ENCODE measurements at places on chromosomes 5 and 9.

GRCh38 chr9:111301195-111301594, 28.8 kb downstream of the OR2K2 start:
- DNase-seq: no peak

- DNase-seq: no peak
Observed at GRCh38 chr5:142626099-142626498, 59.8 kb downstream of the FGF1 start.

DNA sequence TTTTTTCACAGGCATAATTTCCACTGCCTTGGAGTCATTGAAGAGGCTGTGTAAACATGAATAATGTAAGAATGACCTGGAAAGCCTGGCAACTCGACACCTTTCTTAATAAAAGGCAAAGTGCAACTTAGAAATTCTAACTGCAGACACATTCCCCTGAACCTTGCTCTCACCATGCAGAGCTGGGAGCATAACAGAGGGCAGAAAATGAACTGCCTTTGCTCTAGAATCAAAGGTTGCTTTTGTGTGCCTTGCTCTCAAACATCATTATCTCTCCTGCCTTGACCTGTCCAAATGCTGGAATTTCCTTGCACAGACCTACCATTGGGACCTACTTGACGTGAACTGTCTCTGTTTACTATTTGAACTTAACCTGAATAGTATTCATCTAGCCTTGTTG, 462.0 kb upstream of the ZNF462 start:
- DNase-seq: no peak

DNA sequence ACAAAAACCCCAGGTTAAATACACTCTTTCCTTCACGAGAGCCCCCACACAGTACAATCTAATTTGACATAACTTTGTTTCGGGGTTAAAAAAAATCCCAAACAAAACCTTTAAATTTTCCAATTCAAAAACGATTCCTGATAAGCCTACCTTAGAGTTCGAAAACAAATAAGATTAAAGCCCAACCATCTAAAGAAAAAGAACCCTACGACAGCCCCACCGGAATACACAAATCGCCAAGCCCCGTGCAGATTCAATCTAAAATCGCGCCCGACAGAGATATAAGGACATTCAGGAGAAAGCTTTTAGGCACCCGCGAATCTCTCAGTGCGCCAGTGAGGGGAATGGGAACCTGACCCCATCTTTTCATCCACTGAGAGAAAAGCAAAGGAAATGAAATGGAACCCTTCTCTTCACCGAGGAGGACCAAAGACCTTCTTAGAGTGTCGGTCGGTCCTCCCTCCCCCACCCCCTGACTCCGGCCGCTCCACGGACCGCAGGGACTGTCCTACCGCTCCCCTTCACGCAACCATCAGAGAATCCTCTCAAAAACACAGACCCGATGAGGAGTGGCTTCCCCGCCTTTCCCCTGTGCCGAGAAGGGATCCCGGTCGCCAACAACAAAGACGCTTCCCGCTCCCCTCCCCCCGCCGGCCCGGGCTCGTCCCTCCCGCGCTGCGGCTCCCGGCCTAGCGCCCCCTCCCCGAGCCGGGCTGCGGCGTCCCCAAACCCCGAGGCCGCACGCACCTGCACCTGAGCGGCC, 925 bp downstream of the ABHD17B start:
- DNase-seq: peak; percentile 48

DNA sequence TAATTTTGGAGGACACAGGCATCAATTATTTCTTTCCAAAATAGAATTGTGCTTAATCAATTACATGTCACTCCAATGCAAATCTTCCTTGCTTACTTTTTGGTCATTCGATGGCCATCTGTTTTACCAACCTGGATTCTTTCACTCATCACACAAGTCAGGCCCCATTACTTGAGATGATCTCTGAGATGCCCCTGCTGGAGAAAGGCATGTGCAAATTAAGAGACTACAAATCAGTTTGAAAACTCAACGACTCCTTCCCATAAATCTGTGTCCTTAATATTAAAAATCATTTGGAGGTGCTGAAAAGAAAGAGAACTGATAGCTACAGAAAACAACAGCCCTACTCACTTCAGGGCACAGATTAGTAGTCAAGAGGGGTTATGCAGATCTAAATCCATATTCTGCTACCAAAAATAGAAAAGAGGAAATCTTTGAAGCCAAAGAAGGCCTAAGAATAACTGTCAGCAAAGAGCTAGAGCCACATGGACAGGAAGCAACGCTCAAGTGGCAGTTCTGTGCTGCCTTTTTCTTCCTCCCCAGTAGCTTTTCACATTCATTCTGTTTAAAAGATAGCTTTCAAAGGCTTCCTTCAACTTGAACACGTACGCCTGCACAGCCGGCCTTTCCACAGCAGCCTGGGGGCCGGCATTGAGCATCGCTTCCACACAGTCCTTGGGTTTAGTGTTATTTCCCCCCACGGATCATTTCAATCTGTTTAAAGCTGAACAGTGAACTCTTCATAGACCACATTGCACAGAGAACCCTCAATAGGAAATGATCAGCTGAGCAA, 79.3 kb upstream of the MAP3K1 start:
- no peak for DNase-seq

DNA sequence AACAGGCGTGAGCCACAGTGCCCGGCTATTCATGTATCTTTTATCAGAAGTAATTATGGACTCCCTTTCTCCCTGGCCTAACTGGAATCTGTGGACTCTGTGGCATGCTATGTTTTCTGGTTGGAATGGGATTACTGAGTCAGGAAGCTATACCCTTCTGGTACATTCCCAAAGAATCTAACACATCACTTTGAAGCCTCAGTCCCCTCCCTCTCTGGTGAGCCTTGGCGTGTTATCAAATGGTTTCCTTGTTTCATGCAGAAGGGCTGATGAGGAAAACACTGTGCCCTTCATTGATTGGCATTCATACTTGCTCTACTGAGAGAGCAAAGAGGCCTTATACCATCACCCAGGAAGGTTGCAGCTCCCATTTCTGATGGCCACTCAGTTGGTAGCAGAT, 22.9 kb downstream of the C5orf15 start:
- no peak for DNase-seq

- no peak for DNase-seq
Observed at GRCh38 chr5:80825786-80826460, 134.2 kb upstream of the RASGRF2 start.

- no peak for DNase-seq
Observed at GRCh38 chr9:113536483-113537228, 73.1 kb downstream of the RGS3 start.

DNA sequence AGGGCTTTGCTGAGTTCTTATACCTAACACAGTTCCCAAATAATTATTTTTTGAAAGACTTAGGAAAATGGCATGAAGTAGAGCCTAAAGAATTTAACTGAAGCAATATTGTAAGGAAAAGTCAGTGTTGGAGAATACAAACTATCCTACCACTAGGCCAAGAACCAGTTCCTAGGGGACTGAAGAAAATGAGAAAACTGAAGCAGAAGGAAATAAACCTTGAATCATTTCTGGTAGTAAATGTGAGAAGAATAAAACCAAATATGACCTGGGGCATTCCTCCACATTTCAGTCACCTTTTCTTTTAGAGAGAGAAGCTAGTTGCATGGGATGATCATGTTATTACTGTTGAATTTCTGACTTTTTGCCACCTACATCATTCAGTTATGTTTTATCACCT, 1393.9 kb upstream of the C9orf72 start:
- no peak for DNase-seq

DNA sequence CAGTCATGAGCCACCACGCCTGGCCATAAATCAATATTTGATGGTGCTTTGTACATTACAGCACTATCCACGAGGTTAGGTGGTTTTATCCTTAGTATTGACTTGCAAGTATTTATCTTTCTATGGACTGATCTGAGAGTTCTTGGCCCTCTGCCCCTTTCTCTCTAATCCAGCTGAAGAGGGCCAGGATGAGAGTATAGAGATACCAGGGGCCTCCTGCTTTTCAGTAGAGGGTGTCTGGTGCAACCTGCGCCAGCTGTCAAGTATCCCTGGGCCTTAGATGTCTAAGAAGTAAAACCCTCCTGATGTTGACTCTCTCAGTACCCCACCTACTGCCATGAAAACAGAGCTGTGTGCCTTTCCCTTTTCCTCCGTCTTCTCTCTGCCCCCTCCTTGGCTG, 153.4 kb downstream of the SLIT3 start:
- DNase-seq: no peak

DNA sequence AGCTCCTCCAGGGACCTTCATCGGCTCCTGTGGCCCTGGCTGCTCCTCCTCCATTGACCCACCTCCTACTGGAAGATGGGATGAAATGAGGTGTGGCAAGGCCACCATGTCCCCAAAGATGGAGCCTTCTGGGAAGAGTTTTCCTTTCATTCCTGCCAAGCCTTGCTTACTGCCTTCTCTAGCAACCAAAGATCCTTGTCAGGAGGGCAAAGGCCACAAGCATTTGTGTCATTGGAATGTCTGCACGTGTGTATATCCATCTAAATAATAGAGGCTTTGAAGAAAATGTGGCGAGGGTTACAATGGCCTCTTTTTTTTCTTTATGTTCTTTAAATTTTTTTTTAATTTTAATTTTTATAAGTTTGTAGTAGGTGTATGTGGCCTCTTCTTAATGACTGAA, 313.6 kb downstream of the ARHGEF28 start:
- no peak for DNase-seq

DNA sequence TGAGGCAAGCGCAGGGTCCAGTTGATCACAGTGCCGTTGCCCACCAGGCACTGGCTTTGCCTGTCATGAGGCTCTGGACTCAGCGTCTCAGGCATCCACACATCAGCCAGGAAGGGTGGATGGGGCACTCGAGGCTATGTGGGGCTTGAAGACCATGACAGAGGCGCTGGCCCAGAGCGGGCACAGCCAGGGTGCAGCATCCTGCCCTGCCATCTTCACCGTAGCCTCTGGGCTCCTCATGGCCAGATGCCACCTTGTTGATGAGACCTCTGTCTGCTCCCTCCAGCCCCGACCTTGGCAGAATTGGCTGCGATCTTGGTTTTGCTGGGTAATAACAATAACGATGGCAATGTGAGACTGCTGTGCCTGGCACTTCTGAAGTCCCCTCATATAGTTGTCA, 404.2 kb upstream of the IRX2 start:
- no peak for DNase-seq

GRCh38 chr5:169808118-169808581, 171.1 kb downstream of the DOCK2 start:
- DNase-seq: no peak

DNA sequence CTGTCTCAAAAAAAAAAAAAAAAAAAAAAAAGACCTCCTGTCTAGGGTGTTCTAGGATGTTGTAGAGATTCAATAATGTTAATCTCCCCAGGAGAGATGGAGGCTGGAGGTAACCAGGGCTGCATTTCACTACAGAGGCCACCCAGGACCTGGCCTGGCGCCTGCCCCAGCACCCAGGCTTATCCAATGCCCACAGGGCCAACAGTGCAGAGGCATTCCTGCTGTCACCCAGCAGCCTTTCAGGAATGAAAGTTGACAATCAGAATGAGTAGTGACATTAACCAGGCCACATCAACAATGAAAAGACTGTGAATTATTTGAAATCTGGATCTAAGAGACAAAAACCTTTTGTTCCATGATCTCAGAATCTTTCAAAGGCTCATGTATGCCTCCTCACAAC, 36.2 kb upstream of the GABRP start:
- no peak for DNase-seq

- no peak for DNase-seq
Observed at GRCh38 chr9:72917892-72918509, 34.9 kb downstream of the ALDH1A1 start.

DNA sequence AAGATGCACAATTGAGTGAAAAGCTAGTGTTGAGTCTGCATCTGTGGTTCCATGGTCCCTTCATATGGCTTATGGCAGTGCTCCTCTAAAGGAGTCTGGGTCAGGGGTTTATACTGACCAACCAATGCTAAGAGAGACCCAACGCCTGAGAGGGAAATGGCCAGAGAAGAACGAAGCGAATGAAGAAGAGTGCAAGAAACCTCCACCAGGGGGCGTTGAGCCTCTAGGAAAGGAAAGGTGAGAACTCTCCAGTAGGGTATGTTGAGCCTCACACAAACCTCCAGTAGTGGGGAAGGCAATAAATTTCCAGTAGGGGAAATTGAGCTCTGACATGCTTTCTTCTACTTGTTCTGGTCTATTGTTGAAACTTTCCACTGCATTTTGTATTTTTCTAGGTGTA, 470.6 kb downstream of the PRDM9 start:
- DNase-seq: no peak
